Activated naive CD4-positive, alpha-beta T cell treated with anti-CD3 and anti-CD28 coated beads, Interleukin-2, amount 10 ng/mL, durations not matched to agents 7 days and 5 days (primary cell): ENCODE measurements at places on chromosomes 7 and 10.

- no peak for DNase-seq
Observed at GRCh38 chr7:116499168-116500077, at the start of gene CAV2. CAV2 (plus strand) TSS chr7:116499738; CDS start chr7:116499782, 44 bp downstream.

GRCh38 chr10:130914367-130914766, 397.2 kb downstream of the TCERG1L start:
- no peak for DNase-seq

- peak; percentile 77 for DNase-seq
Observed at GRCh38 chr10:119542988-119543813, 682 bp upstream of the RGS10 start.

GRCh38 chr10:79383974-79384606, 36.8 kb downstream of the PPIF start:
- DNase-seq, result peak; percentile 14

GRCh38 chr10:128158021-128158795, 32.0 kb upstream of the MKI67 start:
- no peak for DNase-seq

DNA sequence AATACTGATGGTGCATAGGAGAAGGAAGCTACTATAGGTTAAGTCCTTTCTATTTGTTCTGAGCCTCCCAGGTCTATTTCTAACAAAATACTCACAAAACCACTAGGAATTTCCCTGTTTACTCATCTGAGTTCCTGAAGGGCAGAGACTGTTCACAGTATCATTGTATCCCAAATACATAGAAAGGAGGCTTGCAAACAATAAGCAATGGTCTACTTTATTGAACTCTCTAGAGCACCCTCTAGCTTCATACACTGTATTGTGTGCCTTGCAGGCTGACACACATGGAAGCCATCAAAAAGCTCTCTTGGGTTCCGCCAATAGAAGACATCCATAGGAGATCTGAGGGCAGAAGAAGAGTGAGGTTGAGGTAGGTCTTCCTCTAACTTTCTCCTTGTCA, 826.1 kb downstream of the GRM8 start:
- no peak for DNase-seq

- peak; percentile 71 for DNase-seq
Observed at GRCh38 chr7:158975526-158976467, 119.4 kb downstream of the DYNC2I1 start.

- no peak for DNase-seq
Observed at GRCh38 chr7:129784783-129785684, 167.7 kb downstream of the UBE2H start.

GRCh38 chr7:133477791-133478190, 224.9 kb downstream of the EXOC4 start:
- no peak for DNase-seq
